ENCODE measurements at places on chromosomes 7 and 10.

DNA sequence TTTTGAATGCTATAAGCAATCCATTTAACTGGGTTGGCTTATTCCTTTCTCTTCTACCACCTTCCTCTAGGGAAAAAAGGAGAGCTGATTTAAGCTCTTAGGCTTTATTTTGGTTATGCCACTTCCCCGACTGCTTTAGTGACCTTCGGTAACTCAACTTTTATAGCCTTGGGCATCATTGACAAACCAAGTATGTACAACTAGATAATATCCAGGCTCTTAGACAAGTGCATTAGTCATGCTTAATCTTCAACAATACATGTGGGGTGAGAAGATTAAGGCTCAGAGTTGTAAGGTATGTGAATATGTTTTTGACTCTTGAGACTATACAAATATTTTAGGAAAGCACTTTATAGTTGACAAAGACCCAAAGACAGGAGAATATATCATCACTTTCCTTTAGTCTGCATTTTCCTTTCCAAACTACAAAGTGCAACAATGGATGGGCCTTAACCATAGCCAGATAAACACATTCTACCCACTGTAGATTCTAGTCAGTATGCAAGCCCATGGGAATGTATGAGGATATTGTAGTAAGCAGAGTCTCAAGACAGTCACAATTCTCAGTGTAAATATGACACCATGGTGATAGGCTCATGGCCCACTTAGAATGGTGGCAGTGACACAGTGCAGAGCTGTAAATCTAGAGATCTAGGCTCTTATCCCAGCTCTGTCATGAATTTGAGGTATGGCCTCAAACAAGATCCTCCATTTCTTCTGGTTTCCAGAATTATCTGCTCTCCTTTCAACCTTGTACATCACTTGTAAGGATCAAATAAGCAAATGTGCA, 1117.3 kb downstream of the SORCS3 start:
- H3K4me1 ChIP-seq = peaks cover 45% of the 10 kb centered on the region
- DNase-seq = peak; percentile 83
- peak overlapping the region; percentile 80 for H3K27ac ChIP-seq
- peaks cover 10% of the 10 kb centered on the region for H3K27me3 ChIP-seq
- no peaks in the 10 kb centered on the region for H3K36me3 ChIP-seq

- H3K27me3 ChIP-seq = no peaks in the 10 kb centered on the region
- no peaks in the 10 kb centered on the region for H3K36me3 ChIP-seq
- H3K4me1 ChIP-seq = peaks cover 6% of the 10 kb centered on the region
These were observed 377.6 kb upstream of the MYO3A start for GRCh38 chr10:25556457-25556856.

DNA sequence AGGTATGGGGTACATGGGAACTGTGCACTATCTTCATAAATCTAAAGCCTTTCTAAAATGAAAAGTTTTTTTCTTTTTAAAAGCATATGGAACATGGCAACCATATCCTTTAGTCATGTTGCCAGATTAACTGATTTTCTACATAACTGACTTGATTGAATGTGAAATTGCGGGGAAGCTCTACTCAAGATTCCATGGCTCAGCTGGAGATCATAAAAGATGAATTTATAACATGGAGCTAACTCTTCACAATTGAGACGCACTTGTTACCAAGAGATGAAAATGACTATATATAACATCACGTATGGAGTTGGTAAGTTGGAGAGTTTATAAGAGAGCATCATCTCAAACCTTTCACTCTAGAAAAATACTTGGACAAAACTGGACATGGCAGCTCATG, 190.2 kb upstream of the MYO3A start:
- no peak overlapping the region for H3K4me3 ChIP-seq
- no peaks in the 10 kb centered on the region for H3K4me1 ChIP-seq
- no peaks in the 10 kb centered on the region for H3K27me3 ChIP-seq
- no peak overlapping the region for H3K27ac ChIP-seq
- no peak for DNase-seq

DNA sequence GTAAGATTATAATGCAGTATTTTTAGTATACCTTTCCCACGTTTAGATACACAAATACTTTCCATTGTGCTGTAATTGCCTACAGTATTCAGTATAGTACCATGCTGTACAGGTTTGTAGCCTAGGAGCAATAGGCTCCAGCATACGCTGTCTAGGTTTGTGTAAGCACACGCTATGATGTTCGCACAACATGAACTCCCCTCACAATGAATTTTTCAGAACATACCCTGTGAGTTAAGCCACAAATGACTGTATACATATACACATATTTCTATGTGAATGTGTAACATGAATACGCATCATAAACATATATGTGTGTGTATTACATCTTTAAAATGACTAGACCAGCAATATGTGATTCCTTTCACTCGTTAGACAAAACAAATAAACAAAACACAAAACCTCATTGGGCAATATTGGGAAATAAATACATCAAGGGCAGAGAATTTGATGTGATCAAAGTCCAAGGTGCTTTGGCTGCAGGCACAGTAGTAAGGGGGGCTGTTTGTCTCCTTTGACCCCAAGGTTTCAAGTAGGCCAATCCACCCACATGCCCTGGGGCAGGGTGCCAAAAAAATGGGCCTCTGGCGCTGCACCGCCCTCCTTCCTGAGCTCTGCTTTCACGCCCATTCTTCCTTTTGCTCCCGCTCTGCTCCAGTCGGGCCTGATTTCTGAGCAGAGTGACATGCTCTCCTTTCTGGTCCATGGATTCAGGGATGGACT, 33.9 kb downstream of the CHN2 start:
- no peak overlapping the region for H3K4me3 ChIP-seq
- peaks cover 6% of the 10 kb centered on the region for H3K4me1 ChIP-seq
- H3K27ac ChIP-seq = no peak overlapping the region
- no peaks in the 10 kb centered on the region for H3K36me3 ChIP-seq
- no peaks in the 10 kb centered on the region for H3K27me3 ChIP-seq
- no peak for DNase-seq

GRCh38 chr7:137682596-137682995, 164.2 kb downstream of the DGKI start:
- H3K27me3 ChIP-seq = no peaks in the 10 kb centered on the region
- no peak overlapping the region for H3K4me3 ChIP-seq
- H3K4me1 ChIP-seq = no peaks in the 10 kb centered on the region
- no peaks in the 10 kb centered on the region for H3K36me3 ChIP-seq
- peak; percentile 58 for DNase-seq

DNA sequence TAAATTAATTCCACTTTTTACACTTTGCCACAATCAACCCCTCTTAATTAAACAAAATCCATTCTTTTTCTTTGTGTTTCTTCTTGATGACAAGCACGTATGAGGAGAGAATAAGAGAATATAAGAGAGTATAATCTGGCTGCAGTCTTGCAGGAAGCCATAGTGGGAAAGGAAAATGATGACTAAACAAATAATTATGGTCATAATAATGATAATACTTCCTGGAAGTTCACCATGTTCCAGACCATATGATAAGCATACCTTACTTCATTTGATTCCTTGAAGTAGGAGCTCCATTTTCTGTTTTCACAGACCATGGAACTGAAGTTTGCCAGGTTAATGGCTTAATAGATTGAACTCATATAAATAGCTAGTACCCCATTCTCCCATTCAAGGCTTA, 237.8 kb downstream of the SEMA3D start:
- H3K27me3 ChIP-seq = no peaks in the 10 kb centered on the region
- no peak overlapping the region for H3K27ac ChIP-seq
- no peak for DNase-seq
- no peak overlapping the region for H3K4me3 ChIP-seq
- no peaks in the 10 kb centered on the region for H3K36me3 ChIP-seq

All from cardiac muscle cell (in vitro differentiated cells and primary cell).